Urothelium cell line (cell line): ENCODE measurements at places on chromosomes 1 and 21.
A peak's percentile ranks its signal among the peaks of the same experiment; 100 is the strongest.

- peak; percentile 30 for DNase-seq
Observed at GRCh38 chr1:209609791-209610630, 26.5 kb downstream of the CAMK1G start.

- peak; percentile 70 for DNase-seq
Observed at GRCh38 chr1:23619299-23620188, 60.2 kb upstream of the ID3 start.

- DNase-seq, result no peak
Observed at GRCh38 chr1:34779526-34779925, 1.5 kb upstream of the GJB3 start.

- no peak for DNase-seq
Observed at GRCh38 chr1:192592517-192592916, 16.9 kb downstream of the RGS1 start.

GRCh38 chr21:26136671-26137070 is 33.9 kb downstream of the APP start:
- DNase-seq, result no peak

- no peak for DNase-seq
Observed at GRCh38 chr1:25804964-25805862, 5.2 kb downstream of the SELENON start.

DNA sequence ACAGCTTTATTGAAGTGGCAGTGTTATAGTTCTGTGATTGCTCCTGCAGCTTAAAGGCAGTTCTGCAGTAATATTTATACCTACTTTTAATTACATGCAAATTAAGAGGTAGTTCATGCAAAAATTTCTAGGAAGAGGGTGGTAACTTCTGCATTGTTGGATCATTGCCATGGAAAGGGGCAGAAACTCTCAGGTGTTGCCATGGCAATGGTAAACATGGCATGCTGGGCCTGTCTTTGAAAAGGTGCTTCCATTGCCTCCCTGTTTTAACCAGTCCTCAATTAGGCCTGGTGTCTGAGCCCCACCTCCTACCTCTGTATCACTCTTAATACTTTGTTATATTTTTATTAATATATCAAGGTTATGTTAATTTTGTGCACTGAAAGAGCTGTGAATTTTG is 104.7 kb downstream of the DISC1 start:
- DNase-seq, result no peak

- no peak for DNase-seq
Observed at GRCh38 chr21:29430576-29430975, 131.9 kb downstream of the BACH1 start.

DNA sequence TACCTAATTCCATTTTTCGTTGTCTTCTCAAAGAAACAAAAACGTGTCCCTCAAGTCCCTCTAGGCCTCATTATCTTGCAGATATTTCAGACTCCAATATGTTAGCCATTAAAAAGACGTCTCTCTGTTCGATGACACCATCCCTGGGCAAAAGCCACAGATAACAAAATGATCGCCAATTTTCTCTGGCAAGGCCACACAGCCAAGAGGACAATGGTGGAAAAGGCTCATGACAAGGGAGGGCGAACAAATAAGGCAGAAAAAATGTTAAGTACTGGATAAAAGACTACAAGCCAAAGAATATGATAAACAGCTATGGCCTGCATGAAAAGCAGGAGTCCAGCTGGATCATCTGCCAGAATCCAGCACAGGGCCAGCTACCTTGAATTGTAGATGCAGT is 82.9 kb downstream of the TBX15 start:
- DNase-seq, result no peak

DNA sequence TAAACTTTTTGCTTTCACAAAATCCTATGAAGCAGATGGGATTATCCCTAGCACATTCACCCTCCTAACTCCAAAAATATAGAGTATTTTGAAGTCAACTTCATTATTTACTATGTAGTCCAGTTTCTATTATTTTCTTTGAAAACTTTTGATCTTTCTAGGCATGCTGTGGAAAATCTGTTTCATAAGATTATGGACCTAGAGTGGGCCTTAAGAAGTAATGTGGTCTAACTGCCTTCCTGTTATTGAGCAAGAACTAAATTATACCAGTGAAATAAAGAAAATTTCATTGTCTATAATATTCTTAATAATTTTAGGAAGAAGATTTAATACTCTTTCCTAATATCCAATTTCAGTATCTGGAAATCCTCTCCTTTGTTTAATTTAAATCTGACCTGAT is 58.1 kb downstream of the PRKACB start:
- DNase-seq, result no peak

DNA sequence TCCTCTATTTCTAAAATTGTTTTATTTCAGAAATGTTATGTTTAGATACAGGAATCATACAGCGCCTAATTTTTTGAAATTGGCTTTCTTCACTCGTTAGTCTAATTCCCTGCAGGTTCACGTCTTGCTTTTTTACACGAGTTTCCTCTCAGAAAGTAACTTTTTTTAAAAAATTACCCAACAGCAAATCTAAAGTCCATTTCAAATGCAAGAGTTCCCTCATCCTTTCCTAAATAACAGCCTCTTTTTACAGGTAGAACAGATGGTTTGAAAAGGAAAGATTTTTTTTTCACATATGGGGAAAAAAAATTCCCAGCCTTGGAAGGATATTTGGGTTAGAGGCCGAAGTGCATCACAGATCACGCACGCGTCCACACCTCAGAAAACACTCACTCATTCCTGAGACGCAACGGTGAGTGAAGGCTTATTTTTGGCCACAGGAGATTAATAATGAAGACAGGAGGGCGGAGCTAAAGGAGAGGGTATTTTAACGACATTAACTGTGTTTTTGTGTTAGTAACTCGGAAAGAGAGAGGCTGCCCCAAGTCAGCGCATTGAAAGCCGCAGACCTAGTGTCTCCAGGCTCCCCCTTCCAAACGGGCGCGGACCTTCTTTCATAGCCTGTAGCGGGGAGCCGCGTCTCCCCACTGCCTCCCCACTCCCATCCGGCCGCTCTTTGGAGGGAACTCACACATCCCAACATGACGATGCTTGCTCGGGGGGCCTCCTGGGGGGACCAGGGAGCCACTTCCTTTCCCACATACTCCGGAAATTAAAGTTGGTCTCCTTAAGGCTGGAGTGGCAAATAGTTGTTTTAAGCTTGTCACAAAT is 969 bp upstream of the RIPK4 start:
- DNase-seq, result no peak

DNA sequence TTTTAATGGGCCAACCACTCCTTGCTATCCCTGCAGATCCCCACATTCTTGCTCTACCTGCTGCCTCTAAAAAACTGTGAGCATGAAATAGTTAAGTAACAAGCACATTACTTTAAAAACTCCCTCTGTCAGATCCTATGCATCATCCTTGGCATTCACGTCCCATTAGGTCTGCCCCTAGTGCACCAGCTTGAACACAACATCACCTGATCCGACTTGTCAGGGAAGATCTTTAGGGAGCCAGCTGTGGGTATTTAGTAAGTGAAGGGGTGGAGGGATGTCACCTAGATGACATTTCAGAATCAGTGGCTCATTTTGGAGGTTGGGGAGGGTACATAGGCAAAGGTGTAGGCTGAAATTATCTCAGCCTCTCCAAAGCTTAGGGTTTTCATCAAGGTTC is 33.5 kb downstream of the RXRG start:
- no peak for DNase-seq

GRCh38 chr1:3795453-3796214 is 664 bp downstream of the LRRC47 start:
- no peak for DNase-seq

- no peak for DNase-seq
Observed at GRCh38 chr1:110387048-110387754, 3.6 kb downstream of the SLC16A4 start.

GRCh38 chr1:164575356-164575886 is 16.4 kb downstream of the PBX1 start:
- DNase-seq, result no peak

DNA sequence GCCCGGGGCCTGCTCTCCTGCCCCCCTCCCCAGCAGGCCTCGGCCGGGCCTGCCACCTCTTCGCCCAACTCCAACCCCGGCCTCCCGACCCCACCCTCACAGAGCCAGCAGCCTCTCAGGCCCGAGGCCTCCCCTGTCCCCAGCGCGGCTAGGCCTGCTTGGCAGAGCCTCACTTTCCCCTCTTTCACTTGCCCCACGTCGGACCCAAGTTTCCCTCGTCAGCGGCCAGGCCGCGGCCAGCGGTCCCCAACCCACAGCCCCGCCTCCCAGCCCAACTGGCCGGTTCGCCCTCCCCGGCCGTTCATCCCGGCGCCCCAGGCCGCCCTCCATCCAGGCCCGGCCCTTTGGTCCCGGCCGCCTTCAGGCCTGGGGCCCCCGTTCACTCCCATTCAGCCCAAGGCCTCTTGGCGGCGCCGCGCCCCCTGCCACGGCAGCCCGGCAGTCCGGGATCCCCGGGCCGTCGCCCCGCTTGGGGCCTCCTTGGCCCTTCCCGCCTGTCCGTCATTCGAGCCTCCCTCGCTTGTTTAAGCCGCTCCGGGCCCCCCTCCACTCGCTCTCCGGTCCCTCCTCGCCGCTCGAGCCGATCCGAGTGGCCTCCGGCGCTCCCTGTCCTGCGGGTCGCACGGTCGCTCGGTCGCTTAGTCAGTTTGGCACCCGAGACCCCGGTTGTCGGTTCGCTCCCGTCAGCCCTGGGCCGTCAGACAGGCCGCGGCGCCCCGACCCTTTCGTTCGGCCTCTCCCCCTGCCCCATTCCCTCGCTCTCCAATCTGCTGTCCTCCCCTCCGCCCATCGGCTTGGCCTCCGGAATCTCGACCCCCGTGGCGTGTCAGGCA is 1.4 kb downstream of the LRRC41 start:
- peak; percentile 58 for DNase-seq

DNA sequence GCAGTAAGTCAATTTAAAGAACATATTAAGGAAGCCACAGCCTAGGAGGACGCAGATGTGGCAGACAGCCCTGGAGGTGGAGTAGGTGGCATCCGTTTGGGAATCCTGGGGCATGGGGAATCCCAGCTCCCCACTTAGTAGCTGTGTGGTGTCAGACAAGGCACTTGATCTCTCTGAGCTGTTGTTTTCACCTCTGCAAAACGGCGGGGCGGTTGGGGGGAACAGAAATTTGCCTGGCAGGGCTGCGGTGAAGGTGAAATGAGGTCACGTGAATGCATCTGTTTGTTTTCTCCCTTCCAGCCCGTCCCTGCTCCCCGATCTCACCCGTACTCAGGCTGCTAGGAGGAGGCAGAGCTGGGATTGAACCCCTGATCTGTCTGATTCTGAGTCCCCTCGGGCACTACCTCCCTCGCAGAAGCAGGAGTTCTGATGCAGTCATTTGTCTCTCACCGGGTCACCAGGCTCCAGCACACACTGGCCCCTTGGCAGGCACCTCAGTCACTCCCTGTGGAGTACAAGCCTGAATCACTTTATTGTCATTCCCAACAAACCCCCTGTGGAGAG is 2.2 kb upstream of the LAPTM5 start:
- no peak for DNase-seq

GRCh38 chr1:94851571-94851970 is 31.4 kb downstream of the SLC44A3 start:
- DNase-seq, result no peak

DNA sequence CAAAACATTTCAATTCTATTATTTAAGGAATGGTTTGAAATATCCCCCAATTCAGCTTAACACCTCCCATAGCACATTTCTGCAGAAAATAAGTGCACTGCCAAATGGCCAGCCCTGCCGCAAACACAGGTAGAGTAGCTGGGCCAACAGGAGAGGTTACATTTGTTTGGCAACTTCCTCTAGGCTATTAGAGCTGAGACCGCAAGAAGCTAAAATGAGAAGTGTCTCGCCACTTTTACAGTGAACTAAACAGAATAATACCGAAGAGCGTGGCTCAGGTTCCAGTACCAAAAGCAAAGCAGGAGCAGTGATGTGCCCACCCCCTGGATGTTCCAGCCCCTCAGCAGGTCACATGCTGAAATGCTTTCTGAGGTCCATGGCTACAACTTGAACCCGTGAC is 154.5 kb upstream of the PKN2 start:
- no peak for DNase-seq

DNA sequence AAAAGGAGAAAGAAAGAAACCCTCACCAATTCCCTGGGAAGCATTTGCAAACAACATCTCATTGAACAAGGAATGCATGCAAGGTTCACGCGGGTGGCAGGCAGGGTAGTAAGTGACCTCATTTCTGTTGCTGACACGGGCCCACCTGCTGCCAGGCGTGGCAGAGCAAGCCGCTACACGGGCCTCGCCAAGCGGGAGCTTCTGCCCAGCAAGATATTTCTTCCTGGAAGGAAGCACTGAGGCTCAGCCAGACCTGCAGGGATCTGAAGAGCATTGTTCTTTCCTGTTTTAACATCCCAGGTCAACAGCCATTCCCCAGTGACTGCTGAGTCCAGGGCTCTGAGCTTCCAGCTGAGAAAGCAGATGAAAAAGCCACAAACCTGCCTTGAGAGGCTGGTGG is 91.9 kb upstream of the IGSF21 start:
- no peak for DNase-seq

GRCh38 chr1:47189844-47190508 is at the start of gene PDZK1IP1:
PDZK1IP1 (minus strand) TSS chr1:47190036; CDS start chr1:47189932, 104 bp downstream.
- no peak for DNase-seq

DNA sequence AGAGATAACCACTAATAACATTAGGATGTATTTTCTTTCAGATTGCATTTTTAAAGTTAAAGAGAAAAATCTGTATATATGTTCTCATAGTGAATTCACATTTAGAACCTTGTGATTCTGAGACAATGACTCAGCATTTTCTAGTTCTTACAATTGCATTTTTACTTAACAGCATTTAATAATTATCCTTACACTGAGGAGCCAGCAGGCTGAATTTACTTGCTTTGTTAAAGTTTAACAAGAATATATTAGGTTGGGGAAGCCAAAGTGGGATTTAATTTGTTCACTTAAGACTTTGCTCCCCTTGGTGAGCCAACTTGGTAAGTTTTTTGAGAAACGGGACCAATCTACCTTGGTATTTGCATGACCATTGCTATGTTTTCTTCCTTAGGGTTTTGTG is 4.5 kb downstream of the PATJ start:
- DNase-seq, result no peak

- no peak for DNase-seq
Observed at GRCh38 chr1:203281033-203281432, 24.3 kb upstream of the BTG2 start.

GRCh38 chr21:44582055-44582454 is 1.7 kb upstream of the KRTAP10-5 start:
- DNase-seq, result no peak

- DNase-seq, result no peak
Observed at GRCh38 chr1:80915491-80915890, 885.2 kb upstream of the ADGRL2 start.

GRCh38 chr1:21305900-21306189 is 15.6 kb upstream of the ECE1 start:
- DNase-seq, result no peak
